RKO (cell line): ENCODE measurements at places on chromosomes 4 and X.
A peak's percentile ranks its signal among the peaks of the same experiment; 100 is the strongest.

GRCh38 chr4:105149771-105150170, 3.1 kb downstream of the TET2 start:
- peak; percentile 20 for DNase-seq

DNA sequence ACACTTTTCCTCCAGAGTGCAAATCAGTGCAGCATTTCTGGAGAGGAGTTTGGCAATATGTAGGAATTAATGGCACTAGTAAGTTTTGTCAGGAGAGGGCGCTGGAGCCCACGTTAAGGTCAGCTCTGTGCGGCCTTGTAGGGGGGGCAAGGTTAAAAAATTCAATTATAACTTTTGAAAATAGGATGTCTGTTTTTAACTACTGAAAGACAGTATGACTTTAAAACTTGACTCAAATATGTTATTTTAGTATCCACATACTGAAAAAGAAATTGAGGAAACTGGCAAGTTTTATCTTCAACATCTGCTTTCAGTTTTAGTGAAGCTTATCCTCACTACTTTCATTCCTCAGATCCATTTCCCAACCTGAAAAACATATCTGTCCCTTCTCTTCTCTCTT, 30.9 kb upstream of the HSD17B13 start:
- peak; percentile 44 for DNase-seq

DNA sequence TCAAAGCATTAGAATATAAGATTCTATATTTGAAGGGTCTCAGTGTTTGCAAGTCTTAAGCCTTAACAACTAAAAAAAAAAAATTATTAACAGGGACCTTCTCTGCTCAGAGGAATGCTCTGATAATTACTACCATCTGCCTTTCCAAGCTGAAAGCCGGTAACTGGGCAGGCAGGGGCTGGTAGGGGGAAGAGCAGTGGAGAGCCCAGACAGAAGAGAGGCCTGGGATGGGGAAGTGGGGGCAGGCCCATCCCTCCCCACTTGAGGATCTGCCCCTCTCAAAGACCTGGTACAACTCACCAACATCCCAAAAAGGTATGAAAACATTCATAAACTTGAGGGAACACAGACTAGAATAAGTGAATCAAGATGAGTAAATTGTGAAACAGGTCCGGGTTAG, 113.9 kb downstream of the QDPR start:
- DNase-seq, result no peak

DNA sequence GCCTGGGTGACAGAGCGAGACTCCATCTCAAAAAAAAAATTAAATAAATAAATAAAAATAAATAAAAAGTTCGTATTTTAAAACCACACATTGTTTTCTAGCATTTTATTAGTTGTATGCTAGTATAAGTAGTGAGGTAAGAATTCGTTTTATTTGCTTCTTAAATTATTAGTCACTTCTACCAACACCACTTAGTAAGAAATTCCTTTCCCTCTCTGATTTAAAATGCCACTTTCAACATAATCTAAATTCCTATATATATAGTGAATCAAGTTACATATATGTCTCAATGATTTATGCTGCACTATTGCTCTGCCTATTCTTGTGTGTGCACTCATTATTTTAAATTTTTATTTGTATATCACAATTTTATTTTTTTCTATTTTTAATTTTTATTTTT, 72.1 kb downstream of the MAGEC1 start:
- no peak for DNase-seq

GRCh38 chr4:170675568-170676262, 586.0 kb upstream of the AADAT start:
- DNase-seq, result peak; percentile 32

DNA sequence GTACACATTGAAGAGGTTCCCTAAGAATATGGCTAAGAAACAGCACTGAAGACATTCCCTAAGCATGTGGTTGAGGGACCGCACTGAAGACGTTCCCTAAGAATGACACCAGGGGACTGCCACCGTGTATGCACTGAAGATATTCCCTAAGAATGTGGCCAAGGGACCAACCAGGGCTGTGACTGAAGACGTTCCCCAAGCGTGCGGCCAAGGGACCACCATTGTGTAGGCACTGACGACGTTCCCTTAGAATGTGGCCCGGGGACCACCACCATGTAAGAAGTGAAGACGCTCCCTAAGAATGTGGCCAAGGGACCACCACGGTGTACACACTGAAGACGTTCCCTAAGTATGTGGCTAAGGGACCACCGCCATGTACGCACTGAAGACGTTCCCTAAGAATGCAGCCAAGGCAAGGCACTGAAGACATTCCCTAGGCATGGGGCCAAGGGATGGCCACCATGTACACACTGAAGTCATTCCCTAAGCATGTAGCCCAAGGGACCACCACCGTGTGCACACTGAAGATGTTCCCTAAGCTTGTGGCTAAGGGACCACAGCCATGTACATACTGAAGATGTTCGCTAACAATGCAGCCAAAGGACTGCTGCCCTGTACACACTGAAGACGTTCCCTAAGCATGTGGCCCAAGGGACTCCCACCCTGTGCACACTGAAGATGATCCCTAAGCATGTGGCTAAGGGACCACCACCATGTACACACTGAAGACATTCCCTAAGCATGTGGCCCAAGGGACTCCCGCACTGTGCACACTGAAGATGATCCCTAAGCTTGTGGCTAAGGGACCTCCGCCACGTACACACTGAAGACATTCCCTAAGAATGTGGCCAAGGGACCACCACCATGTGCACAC, 22.0 kb downstream of the DHRSX start:
- DNase-seq, result no peak

GRCh38 chrX:43840265-43840664, 42.0 kb downstream of the MAOB start:
- no peak for DNase-seq

DNA sequence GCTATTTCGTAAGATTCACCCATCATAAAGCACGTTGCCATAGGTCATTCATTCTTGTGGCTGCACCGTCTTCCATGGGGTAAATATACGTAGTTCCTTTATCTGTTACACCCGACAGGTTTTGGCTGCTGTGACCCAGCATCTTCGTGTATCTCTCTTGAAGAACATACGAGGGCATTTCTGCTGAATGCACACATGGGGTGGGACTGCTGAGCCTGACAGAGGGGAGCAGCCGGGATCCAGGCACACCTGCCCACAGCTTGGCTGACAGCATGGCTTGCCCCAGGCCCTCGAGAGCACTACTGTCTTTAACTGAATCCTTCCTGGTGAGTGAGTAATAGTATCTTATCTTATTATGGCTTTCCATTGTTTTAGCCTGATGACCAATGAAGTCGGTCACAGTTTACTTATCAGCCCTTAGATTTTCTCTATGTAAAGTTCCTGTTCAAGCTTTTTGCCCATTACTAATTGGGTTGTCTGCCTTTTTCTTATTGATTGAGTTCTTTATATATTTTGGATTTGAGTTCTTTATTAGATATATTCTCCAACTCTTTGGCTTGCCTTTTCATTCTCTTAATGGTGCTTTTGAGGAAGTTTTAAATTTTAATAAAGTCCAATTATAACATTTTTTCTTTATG, 45.0 kb upstream of the MXD4 start:
- DNase-seq, result no peak

DNA sequence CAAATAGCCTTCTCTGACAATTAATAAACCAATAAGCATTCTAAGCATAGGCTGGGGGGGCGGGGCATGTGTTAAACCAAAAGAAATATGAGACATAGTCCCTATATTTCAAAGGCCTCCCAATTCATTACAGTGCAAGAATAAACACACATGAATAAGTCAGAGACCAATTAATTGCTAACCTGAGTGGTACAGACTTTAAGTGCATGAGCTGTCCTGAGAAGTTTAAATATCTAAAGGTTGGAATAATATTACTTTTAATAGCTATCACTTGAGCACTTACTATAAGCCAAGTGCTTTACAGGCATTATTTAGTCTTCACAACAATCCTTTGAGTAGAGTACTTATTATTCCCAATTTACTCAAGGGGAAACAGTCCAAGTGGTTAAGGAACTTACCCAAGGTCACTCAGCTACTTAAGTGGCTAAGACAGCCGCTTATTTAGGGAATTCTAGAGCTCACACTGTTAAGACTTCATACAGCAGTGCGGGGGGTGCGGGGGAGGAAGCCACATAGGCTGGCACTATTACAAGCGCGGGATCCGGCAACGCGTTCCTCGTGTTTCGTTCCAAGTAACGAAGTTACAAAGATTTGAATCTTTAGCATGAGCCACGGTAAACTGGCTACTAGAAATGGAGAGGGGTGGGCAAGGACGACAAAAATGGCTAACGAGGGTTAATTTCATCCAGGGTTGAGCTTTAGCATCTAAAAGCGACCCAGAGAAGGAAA, 1.4 kb downstream of the THOC2 start:
- peak; percentile 49 for DNase-seq

DNA sequence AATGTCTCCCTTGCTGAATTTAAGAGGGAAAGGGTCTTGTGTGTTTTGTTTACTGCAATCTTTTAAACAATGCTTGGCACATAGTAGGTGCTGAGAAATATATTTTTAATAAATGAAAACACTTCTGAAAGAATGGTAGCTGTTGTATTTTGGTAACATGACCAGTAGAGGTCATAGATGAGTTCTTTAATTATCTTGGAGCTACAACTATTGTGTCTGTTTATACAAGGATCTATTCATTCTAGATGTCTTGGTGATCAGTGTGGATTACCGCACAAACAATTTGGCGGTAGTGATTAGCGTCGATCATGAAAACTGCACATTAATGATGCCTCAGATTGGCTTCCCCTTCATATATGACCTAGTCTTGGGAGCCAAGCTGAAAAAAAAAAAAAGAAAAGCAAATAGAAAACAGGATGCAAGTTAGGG, 21.4 kb upstream of the SCRG1 start:
- DNase-seq, result peak; percentile 60

DNA sequence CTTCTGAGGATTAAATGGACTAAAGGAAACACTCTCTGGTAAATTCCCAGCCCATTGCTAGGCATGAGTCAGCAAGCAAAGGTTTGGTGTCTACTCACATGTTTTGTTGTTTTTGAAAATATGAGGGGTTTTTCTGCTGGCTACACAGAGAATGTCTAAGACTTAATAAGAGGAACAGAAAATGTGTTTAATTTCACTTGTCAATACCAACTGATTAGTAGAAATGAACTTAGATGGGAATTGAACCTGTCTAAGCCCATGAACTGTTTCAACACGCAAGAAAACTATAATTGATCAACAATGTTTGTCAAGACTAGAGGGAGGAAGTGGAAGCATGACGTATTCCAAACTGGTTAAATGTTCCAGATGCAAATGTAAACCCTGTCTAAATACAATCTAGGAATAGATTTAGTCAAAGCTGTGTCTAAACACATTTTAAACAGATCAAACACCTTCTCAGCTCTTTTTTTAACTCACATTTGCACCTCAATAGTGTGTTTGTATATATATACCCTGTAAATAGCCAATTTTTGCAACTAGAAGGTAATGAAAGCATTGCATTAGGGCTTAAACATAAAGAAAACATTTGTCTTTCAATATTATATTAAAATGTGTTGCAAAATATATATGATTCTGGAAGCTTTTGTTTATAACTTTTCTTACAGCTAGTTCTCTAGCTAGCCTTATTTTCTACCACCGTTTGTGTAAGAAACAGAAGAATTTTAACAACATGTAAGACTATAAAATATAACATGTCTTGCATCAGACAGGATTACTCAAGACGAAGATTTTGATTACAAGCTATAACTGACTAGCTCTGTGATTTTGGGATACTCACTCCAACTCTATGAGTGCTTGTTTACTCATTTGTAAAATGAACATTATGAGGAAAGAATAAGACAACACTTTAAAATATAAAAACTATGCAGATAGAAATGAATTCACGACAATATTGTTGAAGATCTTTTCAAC, 607.8 kb downstream of the FSTL5 start:
- DNase-seq, result peak; percentile 5

- no peak for DNase-seq
Observed at GRCh38 chr4:61407642-61408618, 207.8 kb downstream of the ADGRL3 start.

DNA sequence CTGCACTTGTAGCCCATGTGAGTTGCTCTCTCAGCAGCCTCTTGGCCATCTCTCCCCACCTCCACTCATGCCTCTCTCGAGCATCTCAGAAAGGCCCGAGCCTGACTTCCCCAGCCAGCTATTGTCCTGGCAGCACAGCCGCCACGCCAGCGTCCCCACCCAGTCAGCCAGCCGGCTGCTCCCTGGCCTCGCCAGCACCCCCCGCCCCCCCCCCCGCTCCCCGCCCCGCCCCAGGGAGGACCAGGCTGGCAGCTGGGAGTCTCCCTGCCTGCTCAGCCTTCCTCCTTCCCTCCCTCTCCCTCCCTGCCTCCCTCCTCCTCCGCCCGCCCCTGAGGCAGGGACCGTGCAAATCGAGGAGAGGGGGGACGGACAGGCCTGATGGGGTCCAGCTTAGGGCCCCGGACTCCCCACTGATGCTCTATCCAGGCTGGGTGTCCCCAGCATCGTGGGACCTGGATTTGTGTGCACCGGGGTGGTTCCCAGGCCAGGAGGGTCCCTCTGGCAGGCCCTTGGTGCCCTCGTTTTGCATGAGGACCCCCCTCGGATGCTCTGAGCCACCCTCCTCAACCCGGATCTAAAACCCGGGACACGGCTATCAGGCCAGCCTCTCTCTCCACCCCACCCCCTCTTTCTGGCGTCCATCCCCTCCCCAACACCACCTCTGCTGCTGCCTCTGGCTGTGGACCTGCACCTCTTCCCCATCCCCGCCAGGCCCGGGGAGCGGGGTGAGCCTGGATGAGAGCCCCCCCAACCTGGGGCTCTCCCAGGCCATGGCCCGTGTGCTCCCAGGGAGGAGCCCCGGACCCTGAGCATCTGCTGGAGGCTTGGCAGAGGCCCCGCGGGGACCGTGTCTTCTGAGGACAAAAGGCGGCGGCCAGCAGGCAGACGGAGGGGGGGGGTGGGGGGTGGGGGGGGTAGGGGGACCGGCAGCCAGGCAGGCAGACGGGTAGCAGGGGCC, at the start of gene GPR173:
Gene GPR173, plus strand, starts transcription at position 621 of the 958 bp plus-strand sequence. CDS start 27,833 bp downstream, outside the sequence.
- DNase-seq, result no peak

DNA sequence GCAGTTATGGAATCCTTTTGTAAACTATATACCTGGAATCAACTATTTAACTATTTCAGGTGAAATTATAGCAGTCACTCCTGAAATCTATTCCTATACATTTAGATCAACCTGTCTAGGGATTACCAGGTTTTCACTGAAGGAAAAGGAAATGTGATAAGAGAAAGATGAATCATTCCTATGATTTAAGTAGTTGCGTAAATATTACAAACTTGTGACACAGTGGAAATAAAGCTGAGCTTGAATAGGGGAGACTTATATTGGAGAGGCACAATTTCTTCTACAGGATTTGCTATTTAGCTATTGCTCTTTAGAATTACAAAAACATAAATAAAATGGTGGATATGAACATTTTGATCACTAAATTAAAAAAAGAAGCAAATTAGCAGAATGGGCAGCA, 284.1 kb upstream of the EPHA5 start:
- no peak for DNase-seq

- DNase-seq, result no peak
Observed at GRCh38 chr4:89528526-89529133, 221.0 kb upstream of the GPRIN3 start.

- no peak for DNase-seq
Observed at GRCh38 chr4:79046016-79046592, 106.9 kb upstream of the PAQR3 start.
